ENCODE measurements at places on chromosomes 2 and 18.

- no peak for DNase-seq
These were observed 95.8 kb downstream of the PAX3 start for GRCh38 chr2:222203041-222203440.

- no peak for DNase-seq
These were observed 52.2 kb downstream of the EIF5B start for GRCh38 chr2:99389371-99389770.

DNA sequence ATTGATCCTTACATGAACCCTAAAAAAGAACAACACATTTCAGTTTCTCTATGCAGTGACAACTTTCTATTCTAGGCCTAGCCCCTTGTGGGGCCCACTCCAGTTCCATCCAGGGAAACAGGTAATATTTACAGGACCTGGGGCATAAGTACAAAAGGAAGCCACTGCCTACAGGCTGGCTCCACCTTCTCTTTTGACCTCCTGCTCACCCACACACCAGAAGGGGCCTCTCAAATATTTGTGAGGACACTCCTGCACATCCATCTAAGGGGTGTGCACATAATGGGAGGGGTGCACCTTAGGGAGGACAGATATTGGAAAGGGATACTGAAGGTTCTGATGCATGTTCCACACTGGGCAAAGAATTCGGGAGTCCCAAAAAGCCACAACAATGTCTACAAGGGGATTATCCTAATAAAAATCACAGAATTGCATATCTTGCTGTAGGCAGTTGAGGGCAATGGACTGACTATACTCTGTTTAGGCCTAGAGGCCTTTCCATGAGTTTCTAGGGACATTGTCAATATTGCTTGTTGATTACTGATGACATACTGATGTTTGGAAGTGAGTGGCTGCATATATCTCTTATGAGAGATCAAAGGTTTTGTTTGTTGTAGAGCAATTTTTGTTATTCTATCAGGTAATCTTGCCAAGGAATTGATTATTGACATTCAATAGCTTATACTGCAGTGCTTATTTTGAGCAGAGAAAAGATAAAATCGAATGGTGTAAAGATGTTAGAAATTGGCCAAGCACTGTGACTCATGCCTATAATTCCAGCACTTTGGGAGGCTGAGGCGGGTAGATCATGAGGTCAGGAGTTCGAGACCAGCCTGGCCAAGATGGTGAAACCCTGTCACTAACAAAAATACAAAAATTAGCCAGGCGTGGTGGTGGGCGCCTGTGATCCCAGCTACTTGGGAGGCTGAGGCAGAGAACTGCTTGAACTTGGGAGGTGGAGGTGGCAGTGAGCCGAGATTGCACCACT, 23.8 kb upstream of the HNRNPA3 start:
- no peak for DNase-seq

DNA sequence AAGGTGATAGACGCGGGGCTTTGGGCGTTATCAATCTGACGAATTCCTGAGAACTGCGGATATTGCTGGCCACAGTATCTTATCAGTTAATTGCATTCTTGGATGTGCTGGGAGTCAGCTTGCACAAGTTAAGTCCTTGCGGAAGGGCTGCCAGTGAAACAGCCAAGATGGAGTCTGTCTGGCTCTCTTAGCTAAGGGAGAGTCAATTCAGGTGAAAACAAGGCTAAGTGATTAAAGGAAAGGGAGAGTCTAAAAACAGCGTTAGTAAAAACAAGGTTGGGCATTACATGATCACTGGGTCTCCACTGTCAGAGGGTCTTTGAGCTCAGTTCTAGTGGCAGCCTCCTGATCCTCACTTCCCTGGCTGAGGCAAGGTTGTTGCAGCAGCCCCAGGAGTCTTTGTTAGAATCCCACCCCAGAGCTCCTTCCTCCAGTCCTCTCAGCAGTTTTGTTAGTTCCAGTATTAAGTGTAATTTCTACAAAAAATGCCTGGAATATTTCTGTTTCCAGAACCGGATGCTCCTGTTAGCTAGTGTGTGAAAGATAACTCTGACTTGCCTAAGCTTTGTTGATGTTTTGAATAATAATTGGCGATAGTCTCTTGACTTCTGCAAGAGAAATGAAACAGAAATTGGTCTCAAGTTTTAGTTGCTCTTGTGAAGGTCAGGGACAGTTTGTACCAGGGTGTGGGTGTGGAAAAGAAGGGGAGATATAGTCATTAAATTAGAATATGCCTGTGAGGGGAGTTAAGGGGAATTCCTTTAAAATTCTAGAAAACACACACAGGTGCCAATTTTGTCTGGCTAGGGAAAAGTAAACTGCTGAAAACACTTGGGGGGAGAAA, 10.6 kb downstream of the CFLAR start:
- DNase-seq = no peak

- no peak for DNase-seq
These were observed 27.4 kb downstream of the NEMP2 start for GRCh38 chr2:190507135-190507534.

DNA sequence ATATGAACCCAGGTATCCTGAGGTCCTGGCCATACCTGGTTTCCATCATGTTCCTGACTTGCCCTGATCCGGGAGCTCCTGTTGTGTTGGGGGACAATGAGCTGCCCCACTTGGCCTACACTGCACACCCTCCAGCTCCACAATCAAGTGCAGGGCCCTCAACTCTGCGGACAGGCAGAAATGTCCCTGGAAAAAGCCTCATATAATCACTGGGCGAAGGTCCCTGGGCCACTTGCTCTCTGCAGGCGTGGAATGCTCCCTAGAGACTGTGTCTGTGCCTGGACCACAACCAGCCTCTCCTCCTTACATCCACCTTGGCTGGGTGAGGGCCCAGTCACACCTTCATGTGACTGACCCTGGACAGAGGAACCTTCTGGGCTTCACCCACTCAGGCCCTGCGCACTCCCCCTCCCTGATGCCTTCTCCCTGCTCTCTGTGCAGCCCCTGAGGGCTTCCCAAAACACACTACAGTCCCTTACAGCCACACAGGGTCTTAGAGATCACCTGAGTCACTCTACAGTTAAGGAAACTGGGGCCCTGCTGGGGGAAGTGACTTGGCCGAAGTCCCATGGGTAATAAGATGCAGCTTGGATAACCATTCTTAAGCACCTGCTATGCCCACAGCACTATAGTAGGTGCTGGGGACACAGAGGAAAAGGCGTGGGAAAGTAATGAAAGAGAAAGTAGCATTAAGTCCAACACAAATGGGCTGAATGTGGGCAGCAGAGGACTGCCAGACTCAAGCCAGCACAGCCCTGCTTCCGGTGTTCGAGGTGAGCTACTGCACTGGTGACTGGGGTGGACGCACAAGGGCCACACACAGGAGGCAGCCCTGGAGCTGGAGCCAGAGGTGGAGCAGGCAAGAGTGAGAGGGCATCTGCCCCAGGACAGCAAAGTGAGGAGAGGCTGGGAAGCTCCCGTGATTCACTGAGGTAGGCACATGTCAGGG, 9.8 kb downstream of the BOLA3 start:
- no peak for DNase-seq

DNA sequence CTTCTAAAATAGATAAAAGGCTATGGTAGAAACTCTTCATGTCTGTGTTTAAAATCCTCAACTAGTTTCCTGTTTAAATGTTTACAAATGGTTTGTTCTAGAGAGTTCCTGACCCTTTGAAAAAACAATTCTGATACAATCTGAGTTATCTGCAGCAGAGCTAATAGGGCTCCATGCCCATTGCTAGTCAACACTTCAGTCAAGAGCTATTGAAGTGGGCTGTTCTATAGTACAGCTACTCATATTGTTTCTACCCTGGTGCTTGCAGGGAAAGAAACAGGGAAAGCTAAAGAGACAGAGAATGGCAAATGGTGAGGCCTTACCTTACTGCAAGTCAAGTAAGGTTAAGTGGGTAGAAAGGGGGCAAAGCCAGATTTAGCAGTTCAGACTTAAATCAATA, 112.3 kb upstream of the CAVIN2 start:
- DNase-seq = no peak

DNA sequence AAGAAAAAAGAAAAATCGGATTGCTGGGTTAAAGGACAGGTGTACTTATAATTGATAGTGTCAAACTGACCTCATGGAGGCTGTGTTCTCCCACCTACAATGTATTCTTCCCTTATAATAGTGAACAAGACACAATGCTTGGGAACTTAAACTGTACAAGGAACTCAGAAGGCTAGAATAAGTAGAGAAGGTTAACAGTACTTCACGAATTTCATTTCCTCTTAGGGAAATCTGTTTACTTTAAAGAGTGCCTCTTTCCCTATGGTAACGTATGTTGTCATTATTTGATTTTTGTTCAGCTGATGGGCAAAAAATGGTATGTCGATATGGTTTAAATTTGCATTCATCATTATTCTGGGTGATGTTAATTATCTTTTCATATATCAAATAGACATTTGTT, 9.2 kb upstream of the HK2 start:
- DNase-seq = no peak

- DNase-seq = no peak
These were observed 100.9 kb upstream of the NEUROD1 start for GRCh38 chr2:181781078-181781786.

DNA sequence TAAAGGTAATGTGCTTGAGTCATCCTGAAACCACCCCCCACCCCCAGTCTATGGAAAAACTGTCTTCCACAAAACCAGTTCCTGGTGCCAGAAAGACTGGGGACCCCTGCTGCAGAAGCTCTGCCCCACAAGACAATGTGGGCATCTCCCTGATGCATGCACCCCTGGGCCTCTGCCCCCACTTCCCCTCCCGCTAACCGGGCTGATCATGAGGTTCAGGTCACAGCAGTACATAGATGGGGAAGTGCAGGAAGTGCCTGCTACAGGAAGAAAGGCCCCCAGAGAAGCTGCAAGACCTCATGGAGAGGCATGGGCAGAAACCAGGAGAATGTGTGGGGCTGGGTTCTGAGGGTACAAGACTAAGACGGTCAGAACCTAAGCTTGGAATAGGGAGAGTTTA, 243.4 kb upstream of the ID2 start:
- DNase-seq = no peak

DNA sequence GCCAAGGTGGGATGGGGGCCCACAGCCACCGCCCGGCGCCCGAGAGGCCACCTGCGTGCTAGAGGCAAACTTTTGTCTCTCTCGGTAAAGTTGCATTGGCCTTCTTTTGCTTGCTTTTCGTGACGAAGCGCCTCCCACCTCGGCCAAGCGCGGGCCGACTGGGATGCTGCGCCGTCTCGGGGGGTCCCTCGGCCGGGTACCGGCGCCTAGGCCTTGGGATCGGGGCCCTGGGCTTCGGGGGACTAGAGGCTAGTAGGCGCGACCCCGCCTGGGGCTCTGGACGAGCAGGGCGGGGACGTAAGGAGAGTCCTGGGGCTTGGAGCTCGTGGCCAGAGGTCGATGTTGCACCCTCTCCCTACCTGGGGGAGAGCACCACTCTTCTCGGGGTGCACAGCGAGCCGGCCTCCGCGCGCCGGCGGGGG, 545 bp downstream of the GLI2 start:
- DNase-seq = no peak

Data from stimulated activated CD4-positive, alpha-beta T cell treated with anti-CD3 and anti-CD28 coated beads, TNF-alpha, amount 100 ng/mL, for 1 hour (primary cell).